ENCODE measurements at places on chromosomes 3 and 15. TPM values are rescaled to one million over a fixed set of nuclear protein-coding genes. Genes with fewer than 3 reads are reported as not detected.
A peak's percentile ranks its signal among the peaks of the same experiment; 100 is the strongest.

Gene LDHAL6B
- total RNA-seq: not detected

Gene PAK6
- not detected for total RNA-seq

Gene AADACL2
- total RNA-seq: not detected

Gene TUSC7
- total RNA-seq: not detected

Gene ROBO2
- 14.5 TPM for total RNA-seq

DNA sequence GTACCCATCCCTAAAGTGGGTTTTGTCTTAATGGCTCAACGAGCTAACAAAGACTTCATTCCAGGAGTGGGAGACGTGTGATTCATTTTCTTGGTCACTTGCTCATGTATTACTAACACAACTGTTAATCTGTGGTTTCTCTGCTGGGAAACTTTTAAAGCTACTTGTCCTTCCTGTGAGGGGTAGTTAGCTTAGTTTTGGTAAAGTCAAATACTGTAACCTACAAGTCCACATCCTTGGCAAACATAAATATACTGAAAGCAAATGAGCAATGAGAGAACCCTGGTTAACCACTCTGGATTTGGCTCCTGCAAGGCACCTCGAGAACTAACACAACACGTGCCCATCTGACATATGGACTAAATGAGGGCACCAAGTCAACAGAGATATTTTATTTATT, 19.9 kb downstream of the NOX5 start:
- DNase-seq: peak; percentile 89

DNA sequence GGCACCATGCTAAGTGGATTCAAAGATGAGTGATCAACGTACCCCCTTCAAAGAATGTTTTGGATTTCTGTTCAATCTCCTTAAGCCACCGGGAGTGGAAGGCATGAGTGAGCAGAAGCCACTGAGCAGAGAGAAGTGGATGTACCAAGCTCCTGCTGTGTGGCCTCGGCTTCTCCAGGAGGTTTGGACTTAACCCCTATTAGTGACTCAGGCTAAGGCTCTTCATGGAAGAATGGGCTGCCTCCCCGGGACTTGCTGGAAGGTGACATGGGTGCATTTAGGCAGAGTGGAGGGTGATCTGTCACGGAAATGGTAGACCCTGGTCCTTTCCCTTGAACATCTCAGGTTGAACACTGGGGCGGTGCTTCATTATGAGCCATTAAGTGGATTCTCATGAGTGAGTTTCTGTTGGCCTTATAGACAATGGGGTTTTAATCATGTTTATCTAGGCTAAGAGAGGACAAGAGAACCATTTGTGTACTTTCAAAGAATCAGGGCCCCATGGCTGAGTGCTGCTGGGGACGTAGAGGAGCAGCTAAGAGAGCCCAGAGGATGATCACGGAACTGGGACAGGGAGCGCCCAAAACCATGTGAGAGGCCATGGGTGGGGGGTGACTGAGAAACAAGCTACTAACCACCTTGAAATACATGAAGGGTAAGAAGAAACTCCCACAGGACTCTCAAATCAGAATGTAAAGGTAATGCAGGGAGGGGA, 62.2 kb downstream of the HES1 start:
- no peak for DNase-seq

- DNase-seq: peak; percentile 25
Observed at GRCh38 chr15:71385026-71385425, 269.8 kb downstream of the THSD4 start.

DNA sequence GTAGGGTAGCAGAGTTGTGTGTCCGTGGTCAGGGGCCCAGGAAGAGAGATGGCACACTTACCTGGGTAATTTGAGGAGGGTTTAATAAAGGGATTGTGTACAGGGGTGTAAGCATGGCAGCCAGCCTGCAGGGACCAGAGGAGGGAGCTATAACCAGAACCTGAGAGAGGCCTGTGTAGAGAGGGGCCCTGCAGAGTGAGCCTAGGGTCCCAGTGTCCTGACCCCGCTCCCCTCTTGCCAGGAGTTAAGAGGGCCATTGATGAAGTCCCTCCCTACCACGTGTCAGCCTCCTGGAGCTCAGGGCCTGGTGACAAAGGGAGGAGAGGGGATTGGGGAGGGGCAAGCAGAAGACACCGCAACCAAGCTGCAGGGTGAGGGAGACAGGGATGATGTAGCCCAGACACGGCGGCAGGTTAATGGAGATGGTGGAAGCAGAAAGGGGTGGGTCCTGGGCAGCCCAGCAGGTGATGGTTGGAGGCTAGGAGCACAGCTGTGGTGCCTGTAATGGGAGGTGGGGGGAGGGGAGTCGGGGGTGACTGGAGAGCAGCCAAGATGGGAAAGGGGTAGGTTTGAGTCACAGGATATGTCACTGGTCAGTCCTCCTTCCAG, 165.4 kb upstream of the TOPAZ1 start:
- DNase-seq: no peak

DNA sequence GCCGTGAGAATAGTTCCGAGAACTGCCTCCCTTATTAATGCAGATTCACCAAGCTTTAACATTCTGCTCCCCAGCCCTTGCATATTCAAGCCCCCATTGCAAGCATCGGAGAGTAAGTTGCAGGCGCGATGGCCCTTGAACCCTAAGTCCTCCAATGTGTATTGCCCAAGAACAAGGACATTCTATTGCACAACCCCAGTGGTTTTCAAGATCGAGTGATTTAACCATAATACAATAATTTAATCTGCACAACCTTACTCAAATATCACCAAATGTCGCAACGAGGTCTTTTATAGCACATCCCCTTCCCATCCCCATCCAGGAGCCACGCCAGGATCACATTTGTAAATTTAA, 21.7 kb upstream of the PLXND1 start:
- DNase-seq: no peak

DNA sequence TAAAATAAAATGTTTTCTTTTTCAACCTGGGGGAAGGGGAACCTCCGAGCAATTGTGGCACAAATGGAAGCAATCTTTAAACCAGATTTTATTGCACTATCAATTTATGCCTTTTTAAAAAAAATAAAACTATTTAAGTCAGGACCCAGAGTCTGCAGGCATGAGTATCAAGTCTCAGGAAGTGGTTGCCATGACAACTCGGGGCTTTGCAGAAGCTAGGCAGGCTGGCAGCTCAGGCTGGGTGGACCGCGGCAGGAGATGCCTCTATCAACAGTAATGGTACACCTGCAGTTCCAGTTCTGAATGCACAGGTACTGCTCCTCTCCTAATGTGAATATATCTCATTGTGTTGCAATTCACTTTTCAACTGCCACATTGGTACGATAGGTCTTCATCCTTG, 447.7 kb downstream of the GABRG3 start:
- DNase-seq: no peak

GRCh38 chr3:39180183-39180545, 12.2 kb downstream of the XIRP1 start:
- no peak for DNase-seq
